ENCODE measurements at places on chromosomes 4 and X.

GRCh38 chr4:155009288-155009687, 199.1 kb upstream of the NPY2R start:
- DNase-seq = no peak

GRCh38 chr4:184024637-184025036, 119.5 kb downstream of the STOX2 start:
- DNase-seq = no peak

DNA sequence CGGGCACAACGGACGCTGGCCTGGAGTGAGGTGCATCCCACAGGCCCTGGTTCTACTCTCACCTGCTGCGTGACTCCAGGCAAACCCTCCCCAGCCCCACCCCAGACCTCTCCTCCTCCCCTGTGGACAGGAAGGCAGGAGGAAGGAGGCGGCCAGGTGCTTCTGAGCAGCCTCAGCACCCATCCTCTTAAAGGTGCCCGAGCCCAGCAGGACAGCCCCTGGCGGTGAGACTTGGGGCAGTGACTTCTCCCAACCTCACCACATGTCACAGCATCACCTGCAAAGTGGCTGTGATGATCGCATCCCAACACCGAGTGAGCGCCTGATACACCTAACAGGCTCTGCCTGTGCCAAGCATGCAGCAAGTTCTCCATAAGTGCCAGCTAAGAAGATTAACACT, 17.1 kb upstream of the MAN2B2 start:
- no peak for DNase-seq

DNA sequence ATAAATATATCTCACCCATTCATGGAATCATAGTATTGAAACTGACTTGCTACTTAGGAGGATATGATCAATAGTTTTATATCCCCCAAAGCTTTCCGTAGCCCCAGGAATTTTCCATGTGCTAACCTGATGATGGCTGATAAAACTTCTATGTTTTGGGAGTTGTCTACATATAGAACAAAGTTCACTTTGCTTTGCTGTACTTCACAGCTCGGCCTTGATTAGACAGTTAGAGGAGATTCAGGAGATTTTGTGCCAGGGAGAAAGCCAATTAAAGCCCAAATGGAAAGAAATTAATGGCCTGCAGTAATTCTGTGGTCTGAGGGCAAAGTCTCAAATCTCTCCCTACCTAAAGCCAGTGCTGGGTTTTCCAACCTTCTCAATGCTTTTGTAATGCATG, 114.9 kb upstream of the SLC34A2 start:
- no peak for DNase-seq

GRCh38 chr4:60724623-60725022, 475.5 kb upstream of the ADGRL3 start:
- DNase-seq = no peak

GRCh38 chr4:183443655-183444213, 702 bp upstream of the CDKN2AIP start:
- peak; percentile 25 for DNase-seq

- no peak for DNase-seq
Observed at GRCh38 chr4:27594922-27595321, 734.3 kb downstream of the STIM2 start.

DNA sequence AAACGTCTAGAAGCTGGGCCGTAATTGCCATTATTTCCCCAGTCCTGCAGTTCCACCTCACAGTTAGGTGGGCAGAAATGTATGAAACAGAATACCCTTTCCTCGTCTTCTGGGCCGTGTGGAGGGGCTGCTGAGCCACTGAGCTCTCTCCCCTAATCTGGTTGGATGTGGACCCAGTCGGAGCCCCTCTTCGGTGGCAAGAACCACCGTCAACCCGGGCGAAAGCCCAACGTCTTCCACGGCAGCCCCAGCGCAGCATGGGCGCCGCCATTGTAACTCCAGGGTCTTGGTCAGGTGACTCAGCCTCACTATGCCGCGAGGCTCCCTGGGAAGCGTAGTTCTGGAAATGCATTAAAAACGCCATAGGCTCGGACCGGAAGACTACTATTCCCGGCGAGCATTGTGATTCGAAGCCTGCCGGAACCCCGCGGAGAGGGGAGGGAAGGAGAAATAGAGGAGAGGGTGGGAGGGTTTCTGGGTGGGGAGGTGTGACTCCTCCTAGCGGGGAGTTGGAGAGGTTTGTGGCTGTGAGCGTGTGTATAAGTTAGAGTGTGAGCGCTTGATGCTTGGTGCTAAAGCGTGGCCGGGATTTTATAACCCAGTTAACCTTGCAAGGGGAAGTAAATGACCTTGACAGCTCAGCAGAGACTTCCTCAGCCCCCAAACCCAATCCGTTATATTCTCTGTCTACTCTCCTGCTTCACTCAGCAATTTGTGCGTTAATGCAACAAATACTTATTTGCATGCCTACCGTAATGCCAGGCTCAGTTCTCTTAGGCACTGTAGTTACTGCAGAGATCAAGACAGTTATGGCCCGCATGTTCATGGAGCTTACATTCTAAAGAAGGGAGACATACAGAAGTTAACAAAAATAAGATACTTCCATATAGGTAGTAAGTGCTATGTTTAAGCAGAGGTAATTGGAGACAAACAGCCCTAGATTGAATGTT, at the start of gene GATB:
TSS of gene GATB (minus strand) at position 296 of the 950 bp plus-strand sequence. CDS start at position 271, 25 bp downstream.
- DNase-seq = peak; percentile 93

DNA sequence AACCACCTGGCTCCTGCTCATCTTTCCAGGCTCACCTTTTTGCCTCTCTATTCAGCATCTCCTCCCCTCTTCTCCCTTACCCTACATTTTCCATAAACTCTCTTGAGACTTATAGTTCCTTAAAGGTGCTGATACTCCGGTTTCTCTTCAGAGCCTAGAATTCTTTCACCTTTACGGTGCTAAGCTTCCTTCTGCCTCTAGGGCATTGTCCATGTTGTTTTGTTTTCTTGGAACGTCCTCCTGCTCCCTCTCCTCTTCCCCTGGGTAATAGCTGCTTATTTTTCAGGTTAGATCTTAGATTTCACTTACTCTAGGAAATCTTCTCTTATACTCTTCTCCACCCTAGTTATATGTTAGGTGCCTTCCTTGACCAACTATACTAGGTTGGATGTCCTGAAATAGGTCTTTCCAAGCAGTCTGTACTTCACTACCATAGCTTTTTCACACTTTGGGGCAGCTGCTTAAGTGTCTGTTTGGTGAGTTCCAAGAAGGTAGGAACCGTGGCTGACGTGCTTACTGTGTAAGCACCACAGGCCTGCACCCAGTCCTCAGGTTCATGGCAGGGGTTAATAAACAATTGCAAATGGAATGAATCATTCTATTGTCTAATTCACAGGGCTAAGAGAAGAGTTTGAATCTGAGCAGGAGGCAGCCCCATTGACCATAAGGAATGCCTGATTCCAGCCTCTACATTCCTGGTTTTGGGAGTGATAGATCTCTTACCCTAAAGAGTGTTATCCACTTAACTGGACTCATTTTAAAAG, 227.5 kb downstream of the MGST2 start:
- no peak for DNase-seq

GRCh38 chr4:1451106-1451751, 45.0 kb upstream of the NKX1-1 start:
- no peak for DNase-seq

GRCh38 chrX:46461660-46462191, 83.5 kb downstream of the ZNF674 start:
- no peak for DNase-seq

- no peak for DNase-seq
Observed at GRCh38 chr4:23966725-23967124, 76.9 kb upstream of the PPARGC1A start.
